NCI-H460 (cell line): ENCODE measurements at places on chromosomes 4 and X.

DNA sequence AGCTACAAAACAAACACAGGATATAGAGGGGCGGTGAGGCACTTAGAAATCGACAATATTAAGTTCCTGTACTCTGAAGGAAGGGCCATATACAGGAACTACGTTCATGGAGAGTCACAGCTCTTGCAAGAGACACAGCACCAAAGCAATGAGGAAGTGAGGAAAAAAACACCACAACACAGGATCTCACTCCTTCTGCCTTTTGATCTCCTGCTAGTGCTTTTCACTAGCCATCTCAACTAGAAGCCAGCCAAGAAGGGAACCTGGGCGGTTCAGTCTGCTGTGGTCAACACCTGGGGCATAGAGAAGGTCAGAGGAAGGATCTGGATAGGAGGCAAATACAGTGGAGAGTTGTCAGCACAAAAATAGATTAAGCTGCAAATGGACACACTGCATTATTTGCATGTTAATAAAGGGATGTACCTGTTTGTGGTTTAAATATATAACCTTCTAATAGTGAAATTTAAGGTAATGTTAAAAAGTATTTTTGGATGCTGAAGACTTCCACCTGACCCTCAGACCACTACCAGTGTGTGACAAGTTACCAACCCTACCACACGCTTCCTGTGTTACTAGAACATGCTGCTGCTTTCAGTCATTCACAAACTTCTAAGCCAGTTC is 104.6 kb downstream of the DTHD1 start:
- DNase-seq: no peak

DNA sequence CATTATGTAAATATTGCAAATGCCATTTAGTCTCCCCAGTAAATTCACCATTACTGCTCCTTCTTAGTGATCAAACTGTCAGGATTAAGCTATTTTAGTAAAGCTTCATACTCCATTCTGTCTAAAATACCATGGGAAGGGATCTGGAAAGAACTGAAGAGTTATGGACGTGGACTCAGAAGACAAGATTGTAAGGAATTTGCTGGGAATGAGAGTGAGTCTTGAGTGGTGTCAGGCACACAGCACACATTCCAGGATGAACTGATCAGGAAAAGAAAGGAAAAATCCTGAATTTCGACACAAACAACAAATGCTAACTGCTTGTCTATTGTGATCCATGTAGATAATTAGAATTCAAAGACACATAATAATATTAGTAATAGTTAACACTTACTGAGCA is 311.0 kb downstream of the CENPC start:
- no peak for DNase-seq

- no peak for DNase-seq
These were observed 2.4 kb downstream of the OTUD4 start for GRCh38 chr4:145177906-145178538.

DNA sequence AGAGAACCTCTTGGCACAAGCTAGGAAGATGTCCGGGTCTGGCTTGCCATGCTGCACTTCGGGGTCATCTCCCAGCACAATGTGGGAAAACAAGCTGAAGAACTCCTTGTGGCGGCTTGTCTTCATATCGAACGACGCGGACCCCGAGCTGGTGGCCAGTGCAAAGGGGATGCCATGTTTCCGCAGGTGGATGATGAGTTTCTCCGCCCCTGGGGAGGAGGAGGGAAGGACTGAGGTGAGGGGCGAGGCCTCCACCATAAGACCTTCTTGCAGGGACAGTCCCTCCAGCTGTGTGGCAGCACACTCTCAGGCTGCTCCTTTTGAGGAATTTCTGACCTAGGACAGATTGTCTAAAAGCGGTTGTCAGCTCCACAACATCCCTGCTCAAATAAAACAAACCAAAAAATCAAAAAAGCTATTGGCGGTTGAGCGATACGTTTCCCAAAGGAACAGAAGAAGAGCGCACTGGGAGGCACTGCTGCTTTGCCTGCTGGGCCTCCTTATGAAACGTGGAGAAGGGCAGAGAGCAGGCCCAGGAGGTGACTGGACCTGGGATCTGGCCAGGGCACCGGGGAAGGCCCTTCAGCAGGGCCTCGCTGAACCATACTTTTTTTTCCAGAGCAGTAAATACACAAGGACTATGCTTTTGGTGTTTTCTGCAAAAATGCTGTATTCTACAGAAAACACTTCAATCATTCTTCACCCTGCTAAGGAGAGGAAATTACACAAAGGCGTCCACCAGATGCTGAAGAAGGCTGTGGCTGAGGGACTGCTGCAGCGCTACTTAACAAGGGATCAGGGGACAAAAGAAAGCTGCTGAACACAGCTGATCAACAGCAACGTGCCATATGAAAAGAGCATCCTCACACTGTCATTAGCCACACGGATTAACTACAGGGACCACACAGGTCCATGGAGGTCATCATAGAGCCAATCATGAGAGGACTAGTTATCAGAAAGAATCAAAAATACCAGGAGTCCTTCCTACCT is 70.0 kb upstream of the STS start:
- DNase-seq: no peak
